Caco-2 (cell line): ENCODE measurements at places on chromosomes 1 and 21. TPM values are rescaled to one million over a fixed set of nuclear protein-coding genes. Genes with fewer than 3 reads are reported as not detected.

CD1B gene
- total RNA-seq = not detected in 2 replicates

MTARC1 gene
- total RNA-seq = 88.7 and 93.0 TPM in 2 replicates

CCDC185 gene
- total RNA-seq = not detected in 2 replicates

TMEM69 gene
- 21.5 and 29.3 TPM in 2 replicates for total RNA-seq

ITGB2 gene
- total RNA-seq = 0.48 and 1.1 TPM in 2 replicates

GJB3 gene
- 0.52 and 0.88 TPM in 2 replicates for total RNA-seq
